ENCODE measurements at places on chromosomes 7 and 10.

DNA sequence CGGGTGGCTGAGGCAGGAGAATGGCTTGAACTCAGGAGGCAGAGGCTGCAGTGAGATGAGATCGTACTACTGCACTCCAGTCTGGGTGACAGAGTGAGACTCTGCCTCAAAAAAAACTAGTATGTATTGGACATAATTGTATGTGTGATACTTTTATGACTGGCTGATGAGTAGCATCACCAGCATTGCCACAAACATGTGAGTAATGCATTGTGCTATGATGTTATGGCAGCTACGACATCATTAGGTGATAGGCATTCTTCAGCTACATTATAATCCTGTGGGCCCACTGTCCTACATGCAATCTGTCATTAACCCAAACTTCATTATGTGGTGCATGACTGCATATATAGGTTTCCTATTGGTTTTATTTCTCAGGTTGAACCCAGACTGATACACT, 352.4 kb downstream of the GALNT17 start:
- no peak for DNase-seq

GRCh38 chr10:80186364-80187012, 18.8 kb downstream of the ANXA11 start:
- DNase-seq, result no peak

GRCh38 chr7:131649879-131650278, 93.5 kb upstream of the PODXL start:
- DNase-seq, result no peak

GRCh38 chr10:79502561-79503309, 9.6 kb upstream of the EIF5AL1 start:
- DNase-seq, result no peak

DNA sequence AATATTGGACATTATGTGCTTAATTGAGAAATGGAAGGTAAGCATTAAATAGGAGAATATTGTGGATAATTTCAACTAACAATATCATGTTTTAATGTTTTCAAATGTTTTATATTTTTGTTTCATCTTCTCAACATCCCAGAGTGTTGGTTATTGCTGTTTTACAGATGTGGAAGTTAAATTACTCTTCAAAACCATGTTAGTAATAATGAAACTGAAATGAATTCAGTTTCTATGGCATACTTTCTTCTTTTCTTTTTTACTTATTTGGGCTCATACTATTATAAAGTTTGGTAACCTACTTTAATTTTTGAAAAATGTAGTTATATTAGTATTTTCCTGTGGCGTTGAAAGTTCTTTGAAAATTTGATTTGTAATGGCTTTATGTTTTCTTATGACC, 4.2 kb downstream of the GLRX3 start:
- DNase-seq, result no peak

- DNase-seq, result no peak
Measured at GRCh38 chr10:108187408-108188012, 1023.0 kb upstream of the SORCS1 start.

DNA sequence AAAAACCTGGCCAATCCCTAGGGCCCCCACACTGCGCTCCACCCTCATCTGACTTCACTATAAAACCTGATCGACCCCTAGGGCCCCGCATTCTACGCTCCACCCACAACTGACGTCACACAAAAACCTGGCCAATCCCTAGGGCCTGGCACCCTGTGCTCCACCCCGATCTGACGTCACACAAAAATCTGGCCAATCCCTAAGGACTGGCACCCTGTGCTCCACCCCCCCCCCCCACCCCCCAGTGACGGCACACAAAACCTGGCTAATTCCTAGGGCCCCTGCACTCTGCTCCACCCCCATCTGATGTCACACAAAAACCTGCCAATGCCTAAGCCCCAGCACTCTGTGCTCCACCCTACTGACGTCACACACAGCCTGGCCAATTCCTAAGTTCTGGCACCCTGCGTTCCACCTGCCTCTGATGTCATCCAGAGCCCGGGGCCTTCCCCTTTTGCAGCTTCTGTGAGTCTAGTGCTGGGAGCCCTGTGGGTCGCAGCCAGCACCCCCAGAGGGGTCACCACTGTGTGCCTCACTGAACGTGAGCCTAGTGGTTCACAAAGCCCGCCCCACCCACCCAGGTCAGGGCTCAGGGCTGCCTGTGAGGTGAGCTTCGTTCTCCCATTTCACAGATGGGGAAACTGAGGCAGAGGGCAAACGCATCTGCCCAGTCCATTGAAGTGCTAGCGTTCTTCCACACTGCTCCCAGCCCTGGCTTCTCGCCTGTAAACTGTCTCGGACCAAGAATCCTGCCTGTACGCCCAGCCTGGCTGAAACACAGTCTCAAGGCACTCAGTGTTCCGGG, 40.6 kb downstream of the MICALL2 start:
- no peak for DNase-seq

GRCh38 chr7:133678137-133678814, 425.4 kb downstream of the EXOC4 start:
- DNase-seq, result no peak

DNA sequence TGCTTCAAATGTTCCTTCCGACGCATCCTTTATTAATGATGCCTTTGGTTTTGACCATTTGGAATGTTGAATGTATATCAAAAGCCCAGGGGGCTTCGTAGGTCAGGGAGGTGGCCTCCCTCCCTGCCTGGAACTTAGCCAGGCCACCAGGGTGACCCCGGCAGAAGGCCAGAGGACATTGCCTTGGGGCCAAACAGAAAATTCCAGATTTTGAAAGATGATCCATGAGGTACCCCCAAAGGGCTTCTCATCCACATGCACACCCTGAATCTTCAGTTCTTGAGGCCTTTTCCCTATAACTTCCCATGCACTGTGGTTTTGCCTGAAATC, 171.7 kb downstream of the ADAM12 start:
- DNase-seq, result no peak

GRCh38 chr7:130912082-130912861, 178.3 kb upstream of the KLF14 start:
- no peak for DNase-seq
